Osteoblast (primary cell): ENCODE measurements at places on chromosomes 4 and X.

DNA sequence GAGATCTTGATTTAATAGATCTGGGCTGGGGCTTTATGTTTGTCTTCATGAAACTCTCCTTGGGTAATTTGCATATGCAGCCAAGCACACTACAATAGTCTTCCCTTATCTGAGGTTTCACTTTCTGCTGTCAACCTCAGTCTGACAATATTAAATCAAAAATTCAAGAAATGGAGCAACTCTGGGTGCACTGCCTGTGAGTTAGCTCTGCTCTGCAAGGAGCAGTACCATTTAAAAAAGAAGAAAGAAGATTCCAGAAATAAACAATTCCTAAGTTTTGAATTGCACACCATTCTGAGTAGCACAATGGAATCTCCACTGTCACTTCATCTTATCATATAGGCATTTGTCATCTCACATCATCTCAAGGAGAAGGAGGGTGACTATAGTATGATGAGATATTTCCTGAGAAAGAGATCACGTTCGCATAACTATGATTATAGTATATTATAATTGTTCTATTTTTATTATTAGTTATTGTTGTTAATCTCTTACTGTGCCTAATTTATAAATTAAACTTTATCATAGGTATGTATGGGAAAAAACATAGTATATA lies 9.4 kb downstream of the FNIP2 start:
- H3K27ac ChIP-seq: peak overlapping the region; percentile 25
- no peak overlapping the region for H3K4me3 ChIP-seq
- H3K4me1 ChIP-seq: peaks cover 32% of the 10 kb centered on the region
- H3K27me3 ChIP-seq: no peaks in the 10 kb centered on the region

DNA sequence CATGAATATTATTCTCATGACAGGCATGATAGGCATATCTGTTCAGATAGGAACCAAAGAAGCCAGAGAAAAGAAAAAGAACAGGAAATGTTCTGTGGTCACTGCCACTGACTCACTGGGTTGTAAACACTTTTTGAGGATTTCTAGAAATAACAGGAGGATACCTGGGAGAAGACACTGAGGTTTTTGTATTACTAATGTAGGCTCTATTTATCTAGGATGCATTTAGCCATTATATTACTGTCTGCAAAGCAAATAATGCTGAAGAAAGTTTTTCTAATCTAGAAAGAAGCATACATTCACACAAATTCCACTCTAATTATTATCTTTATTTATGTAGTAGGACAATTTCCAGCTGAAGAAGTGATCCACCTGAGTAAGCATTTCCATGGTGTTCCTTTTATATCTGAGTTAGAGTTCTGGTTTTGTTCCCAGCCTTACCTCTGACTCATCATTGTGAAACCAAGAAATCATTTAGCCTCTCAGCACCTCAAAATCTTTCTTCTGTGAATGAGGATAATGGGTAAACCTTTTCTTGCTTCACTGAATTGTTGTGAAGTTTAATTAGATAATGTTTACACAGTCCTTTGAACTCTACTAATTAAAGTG lies 40.2 kb upstream of the EPGN start:
- H3K27ac ChIP-seq: peak overlapping the region; percentile 31
- no peaks in the 10 kb centered on the region for H3K27me3 ChIP-seq
- peaks cover 16% of the 10 kb centered on the region for H3K4me1 ChIP-seq
- peak; percentile 34 for DNase-seq

DNA sequence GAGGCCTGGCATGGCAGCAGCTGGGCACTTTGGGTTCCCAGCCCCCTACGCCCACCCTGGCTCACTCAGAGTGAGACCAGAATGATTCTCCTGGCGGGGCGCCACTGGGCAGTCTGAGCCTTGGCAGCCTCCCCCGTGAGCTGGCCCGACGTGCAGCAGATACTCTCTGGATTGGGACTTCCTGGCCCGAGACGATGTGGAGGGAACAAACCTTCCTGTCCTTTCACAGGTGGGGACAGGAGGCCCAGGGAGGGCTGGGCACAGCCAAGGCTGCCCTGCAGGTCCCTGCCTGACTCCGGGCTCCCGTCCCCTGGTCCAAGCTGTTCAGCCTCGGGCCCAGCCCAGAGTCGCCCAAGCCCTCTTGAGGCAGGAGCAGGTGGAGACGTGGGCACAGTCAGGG lies 17.9 kb upstream of the ADD1 start:
- DNase-seq: no peak
- H3K27me3 ChIP-seq: no peaks in the 10 kb centered on the region
- H3K4me3 ChIP-seq: no peak overlapping the region
- H3K36me3 ChIP-seq: peaks cover 36% of the 10 kb centered on the region
- no peak overlapping the region for H3K27ac ChIP-seq
- no peaks in the 10 kb centered on the region for H3K4me1 ChIP-seq

GRCh38 chr4:26407476-26407875 lies 82.8 kb downstream of the CCKAR start:
- H3K4me3 ChIP-seq: no peak overlapping the region
- H3K27ac ChIP-seq: peak overlapping the region; percentile 11
- H3K4me1 ChIP-seq: peaks cover 4% of the 10 kb centered on the region
- no peaks in the 10 kb centered on the region for H3K27me3 ChIP-seq
- no peak for DNase-seq

DNA sequence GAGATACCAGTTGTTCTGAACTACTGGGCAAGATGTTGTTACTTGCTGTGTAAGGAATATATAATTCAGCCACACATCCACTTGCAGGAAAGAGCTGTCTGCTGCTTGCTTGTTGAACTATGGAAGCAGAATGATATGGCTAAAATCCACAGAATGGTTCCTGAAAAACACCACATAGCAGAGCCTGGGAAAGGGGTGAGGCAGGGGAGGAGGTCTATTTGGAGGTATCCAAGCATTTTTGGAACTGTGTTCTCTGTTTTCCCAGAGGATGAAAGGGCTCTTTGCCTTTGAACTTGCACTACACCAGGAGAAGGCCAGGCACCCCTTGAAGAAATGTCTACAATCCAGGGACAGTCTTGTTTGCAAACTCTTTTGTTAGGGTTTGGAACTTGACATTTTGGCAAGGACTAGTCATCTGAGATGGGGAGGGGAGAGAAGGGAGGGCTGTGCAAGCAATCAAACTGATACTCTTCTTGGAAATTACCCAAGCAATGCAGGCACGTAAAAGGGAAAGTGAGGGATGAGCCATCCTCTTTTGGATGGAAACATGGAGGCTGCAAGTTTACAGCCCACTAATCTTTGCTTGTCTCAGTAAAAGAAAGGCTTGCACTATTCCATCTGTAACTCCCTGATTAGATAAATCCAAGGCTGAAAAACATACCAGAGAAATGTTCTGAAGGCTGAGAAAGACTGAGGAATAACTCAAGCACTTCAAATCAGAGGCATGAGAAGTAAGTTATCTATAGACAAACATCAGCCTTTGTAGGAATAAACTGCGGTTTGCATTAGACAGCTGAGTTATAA lies 141.0 kb downstream of the TSPAN5 start:
- no peak for DNase-seq
- no peaks in the 10 kb centered on the region for H3K27me3 ChIP-seq
- H3K36me3 ChIP-seq: no peaks in the 10 kb centered on the region
- no peak overlapping the region for H3K4me3 ChIP-seq
- H3K27ac ChIP-seq: peak overlapping the region; percentile 96

GRCh38 chr4:52838729-52839586 lies 23.2 kb upstream of the RASL11B start:
- no peak overlapping the region for H3K27ac ChIP-seq
- peaks cover 6% of the 10 kb centered on the region for H3K4me1 ChIP-seq
- H3K36me3 ChIP-seq: no peaks in the 10 kb centered on the region

- no peak for DNase-seq
- peaks cover 10% of the 10 kb centered on the region for H3K36me3 ChIP-seq
- H3K27me3 ChIP-seq: no peaks in the 10 kb centered on the region
- no peak overlapping the region for H3K4me3 ChIP-seq
- no peak overlapping the region for H3K27ac ChIP-seq
These were observed 80.8 kb downstream of the LARP1B start for GRCh38 chr4:128141866-128142265.

GRCh38 chrX:13721371-13721770 lies 13.0 kb downstream of the TRAPPC2 start:
- H3K27ac ChIP-seq: peak overlapping the region; percentile 47
- H3K36me3 ChIP-seq: peaks cover 9% of the 10 kb centered on the region
- no peaks in the 10 kb centered on the region for H3K27me3 ChIP-seq
- H3K4me3 ChIP-seq: no peak overlapping the region

- H3K27ac ChIP-seq: no peak overlapping the region
- no peaks in the 10 kb centered on the region for H3K36me3 ChIP-seq
- H3K4me3 ChIP-seq: no peak overlapping the region
- H3K27me3 ChIP-seq: no peaks in the 10 kb centered on the region
- DNase-seq: no peak
- H3K4me1 ChIP-seq: no peaks in the 10 kb centered on the region
These were observed 54.1 kb upstream of the WDR17 start for GRCh38 chr4:176011529-176011928.

GRCh38 chr4:122622400-122622799 lies 1.5 kb upstream of the IL21 start:
- H3K4me3 ChIP-seq: no peak overlapping the region
- no peak overlapping the region for H3K27ac ChIP-seq
- H3K4me1 ChIP-seq: peaks cover 8% of the 10 kb centered on the region
- no peak for DNase-seq
- H3K36me3 ChIP-seq: no peaks in the 10 kb centered on the region

DNA sequence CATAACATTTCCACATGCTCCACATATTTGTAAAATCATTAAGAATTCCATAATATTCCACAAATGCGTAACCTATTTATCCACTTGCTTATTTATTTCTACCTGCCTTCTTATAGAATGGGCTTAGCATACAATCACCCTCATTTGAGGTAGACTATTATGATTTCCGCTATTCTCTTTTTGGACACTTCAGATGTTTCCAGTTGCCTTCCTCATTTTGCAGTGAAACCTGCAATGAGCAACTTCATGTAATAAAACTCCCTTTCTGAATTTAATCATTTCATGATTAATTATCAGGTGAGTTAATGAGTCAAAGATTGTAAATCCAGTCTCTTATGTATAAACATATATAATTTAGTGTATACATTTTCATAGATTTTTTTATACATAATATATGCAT lies 58.0 kb downstream of the PPP3CA start:
- no peaks in the 10 kb centered on the region for H3K36me3 ChIP-seq
- no peak for DNase-seq
- peaks cover 19% of the 10 kb centered on the region for H3K4me1 ChIP-seq
- H3K27me3 ChIP-seq: no peaks in the 10 kb centered on the region
- no peak overlapping the region for H3K4me3 ChIP-seq
- H3K27ac ChIP-seq: no peak overlapping the region

DNA sequence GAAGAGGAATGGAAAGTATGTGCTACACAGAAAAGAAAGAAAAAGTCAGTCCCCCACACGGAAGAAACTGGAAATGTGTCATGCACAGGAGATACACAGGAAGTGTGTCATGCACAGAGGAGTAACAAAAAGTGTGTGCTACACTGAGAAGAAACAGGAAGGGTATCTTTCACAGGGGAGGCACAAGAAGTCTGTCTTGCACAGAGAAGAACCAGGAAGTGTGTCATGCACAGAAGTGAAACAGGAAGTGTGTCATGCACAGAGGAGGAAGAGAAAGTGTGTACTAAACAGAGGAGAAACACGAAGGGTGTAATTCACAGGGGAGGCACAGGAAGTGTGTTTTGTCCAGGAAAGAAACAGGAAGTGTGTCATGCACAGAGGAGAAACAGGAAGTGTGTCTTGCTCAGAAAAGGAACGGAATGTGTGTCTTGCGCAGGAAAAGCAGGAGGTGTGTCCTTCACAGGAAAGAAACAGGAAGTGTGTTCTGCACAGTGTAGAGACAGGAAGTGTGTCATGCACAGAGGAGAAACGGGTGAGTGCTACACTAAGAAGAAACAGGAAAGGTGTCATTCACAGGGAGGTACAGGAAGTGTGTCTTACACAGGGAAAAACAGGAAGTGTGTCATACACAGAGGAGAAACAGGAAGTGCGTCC lies 527.2 kb upstream of the PRKX start:
- no peaks in the 10 kb centered on the region for H3K36me3 ChIP-seq
- H3K4me1 ChIP-seq: no peaks in the 10 kb centered on the region
- H3K4me3 ChIP-seq: no peak overlapping the region
- H3K27me3 ChIP-seq: no peaks in the 10 kb centered on the region

GRCh38 chrX:131271274-131271673 lies 17.8 kb downstream of the IGSF1 start:
- no peaks in the 10 kb centered on the region for H3K36me3 ChIP-seq
- no peak overlapping the region for H3K4me3 ChIP-seq
- no peak for DNase-seq
- H3K27ac ChIP-seq: no peak overlapping the region
- H3K27me3 ChIP-seq: peaks cover 5% of the 10 kb centered on the region
- H3K4me1 ChIP-seq: no peaks in the 10 kb centered on the region

GRCh38 chr4:8198906-8199593 lies at the start of gene SH3TC1:
TSS of gene SH3TC1 (plus strand) at chr4:8199290. CDS start at chr4:8205195, 5,905 bp downstream.
- peak within 1 kb of the TSS; percentile 65 for H3K27ac ChIP-seq
- DNase-seq: peak; percentile 100
- no peaks in the 10 kb centered on the region for H3K36me3 ChIP-seq
- H3K4me3 ChIP-seq: peak within 1 kb of the TSS; percentile 76
- peaks cover 26% of the 10 kb centered on the region for H3K4me1 ChIP-seq
- peaks cover 6% of the 10 kb centered on the region for H3K27me3 ChIP-seq

DNA sequence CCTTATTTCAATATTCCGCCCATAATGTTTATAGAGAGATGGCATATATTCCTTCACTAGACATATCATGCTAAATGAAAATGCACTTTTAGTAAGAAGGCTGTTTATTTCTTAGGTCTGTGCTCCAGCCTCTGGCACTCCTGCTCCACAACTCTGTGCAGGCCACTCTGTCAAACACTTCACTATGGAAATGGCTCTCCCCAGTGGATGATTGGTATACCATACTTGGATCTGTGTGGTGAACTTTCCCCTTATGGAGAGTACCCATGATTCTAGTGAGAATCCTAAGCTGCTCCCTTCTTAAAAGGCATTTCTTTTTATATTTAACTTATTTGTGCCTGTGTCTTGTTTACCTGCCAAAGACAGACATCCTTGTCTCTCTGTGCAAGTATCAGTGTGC lies 480.1 kb upstream of the GALNT7 start:
- H3K4me3 ChIP-seq: no peak overlapping the region
- DNase-seq: no peak
- no peaks in the 10 kb centered on the region for H3K27me3 ChIP-seq
- no peaks in the 10 kb centered on the region for H3K36me3 ChIP-seq
- H3K4me1 ChIP-seq: no peaks in the 10 kb centered on the region

GRCh38 chr4:84171871-84172270 lies 327.2 kb downstream of the NKX6-1 start:
- no peak overlapping the region for H3K4me3 ChIP-seq
- no peaks in the 10 kb centered on the region for H3K4me1 ChIP-seq
- no peaks in the 10 kb centered on the region for H3K27me3 ChIP-seq
- no peak overlapping the region for H3K27ac ChIP-seq
- no peaks in the 10 kb centered on the region for H3K36me3 ChIP-seq

DNA sequence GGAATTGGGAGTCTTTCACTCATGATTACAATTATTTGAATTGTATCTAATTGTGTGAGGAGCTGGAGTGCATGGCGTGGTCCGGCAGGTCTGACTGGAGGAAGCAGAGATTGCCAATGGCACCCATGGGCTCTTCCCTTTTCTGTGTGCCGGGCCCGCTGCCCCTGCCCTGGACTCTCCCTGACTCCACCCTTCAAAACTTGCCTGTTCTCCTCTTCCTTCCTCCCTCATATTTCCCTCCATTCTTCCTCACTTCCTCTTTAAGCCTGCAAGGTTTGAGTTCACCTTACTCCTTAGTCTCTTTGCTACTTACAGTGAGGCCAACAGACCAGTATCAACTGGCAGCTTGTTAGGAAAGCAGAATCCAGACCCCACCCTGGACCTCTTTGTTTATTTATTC lies 6.5 kb upstream of the STBD1 start:
- no peak for DNase-seq
- H3K27me3 ChIP-seq: no peaks in the 10 kb centered on the region
- no peak overlapping the region for H3K27ac ChIP-seq
- no peak overlapping the region for H3K4me3 ChIP-seq
- peaks cover 15% of the 10 kb centered on the region for H3K4me1 ChIP-seq
- H3K36me3 ChIP-seq: no peaks in the 10 kb centered on the region
